ENCODE measurements at places on chromosomes 16 and 17.
A peak's percentile ranks its signal among the peaks of the same experiment; 100 is the strongest.

DNA sequence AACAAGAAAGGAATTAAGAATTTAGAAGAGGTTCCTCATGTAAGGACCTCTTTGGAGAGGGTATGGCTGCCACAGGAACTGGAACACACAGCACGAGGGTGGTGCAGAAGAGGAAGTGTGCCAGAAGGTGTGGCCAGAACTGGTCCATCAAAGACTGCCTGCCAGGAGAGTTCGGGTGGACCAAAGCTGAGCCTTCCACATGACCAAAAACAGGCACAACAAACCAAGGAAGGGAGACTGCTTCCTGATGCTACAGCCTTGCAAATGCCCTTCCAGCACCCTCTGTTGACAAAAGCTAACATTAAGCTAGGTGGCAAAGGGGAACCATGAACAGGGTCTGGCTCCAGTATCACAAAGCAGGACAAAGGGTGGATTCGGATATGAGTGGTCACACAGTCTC, 125.8 kb upstream of the TMEM97 start:
- DNase-seq = no peak

DNA sequence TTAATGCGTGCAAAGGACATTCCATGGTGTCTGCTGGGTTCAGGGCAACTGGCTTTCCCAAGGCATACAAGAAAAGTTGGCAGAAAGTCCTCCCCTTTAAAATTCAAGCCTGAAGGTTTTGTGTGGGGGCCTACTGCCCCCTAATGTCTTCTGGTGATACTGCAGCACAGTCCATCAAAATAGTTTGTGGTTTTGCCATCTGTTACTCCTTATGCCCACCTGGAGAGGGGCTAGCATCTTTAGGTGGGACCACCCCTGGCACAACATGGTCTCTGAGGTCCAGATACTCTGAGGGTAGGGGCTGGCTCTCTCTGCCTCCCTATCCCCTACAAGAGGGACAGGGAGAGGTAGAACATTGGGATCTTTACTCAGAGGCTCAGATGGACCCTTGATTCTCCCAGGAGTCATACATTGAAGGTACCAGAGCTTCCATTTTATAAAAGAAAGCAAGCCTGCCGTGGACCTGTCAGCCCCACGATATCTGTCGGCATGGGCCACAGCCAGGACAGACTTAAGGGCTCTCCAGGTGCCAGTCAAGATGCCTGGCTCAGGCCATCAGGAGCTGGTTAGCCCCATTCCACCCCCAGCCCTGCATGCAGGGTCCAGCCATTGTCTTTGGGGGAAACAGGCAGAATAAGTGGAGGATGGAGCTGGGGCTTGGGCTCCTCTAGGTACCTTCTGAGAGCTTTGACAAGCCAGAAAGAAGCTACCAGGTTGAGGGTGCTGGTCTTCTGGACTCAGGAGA, 6.3 kb downstream of the ESRP2 start:
- DNase-seq = peak; percentile 84

DNA sequence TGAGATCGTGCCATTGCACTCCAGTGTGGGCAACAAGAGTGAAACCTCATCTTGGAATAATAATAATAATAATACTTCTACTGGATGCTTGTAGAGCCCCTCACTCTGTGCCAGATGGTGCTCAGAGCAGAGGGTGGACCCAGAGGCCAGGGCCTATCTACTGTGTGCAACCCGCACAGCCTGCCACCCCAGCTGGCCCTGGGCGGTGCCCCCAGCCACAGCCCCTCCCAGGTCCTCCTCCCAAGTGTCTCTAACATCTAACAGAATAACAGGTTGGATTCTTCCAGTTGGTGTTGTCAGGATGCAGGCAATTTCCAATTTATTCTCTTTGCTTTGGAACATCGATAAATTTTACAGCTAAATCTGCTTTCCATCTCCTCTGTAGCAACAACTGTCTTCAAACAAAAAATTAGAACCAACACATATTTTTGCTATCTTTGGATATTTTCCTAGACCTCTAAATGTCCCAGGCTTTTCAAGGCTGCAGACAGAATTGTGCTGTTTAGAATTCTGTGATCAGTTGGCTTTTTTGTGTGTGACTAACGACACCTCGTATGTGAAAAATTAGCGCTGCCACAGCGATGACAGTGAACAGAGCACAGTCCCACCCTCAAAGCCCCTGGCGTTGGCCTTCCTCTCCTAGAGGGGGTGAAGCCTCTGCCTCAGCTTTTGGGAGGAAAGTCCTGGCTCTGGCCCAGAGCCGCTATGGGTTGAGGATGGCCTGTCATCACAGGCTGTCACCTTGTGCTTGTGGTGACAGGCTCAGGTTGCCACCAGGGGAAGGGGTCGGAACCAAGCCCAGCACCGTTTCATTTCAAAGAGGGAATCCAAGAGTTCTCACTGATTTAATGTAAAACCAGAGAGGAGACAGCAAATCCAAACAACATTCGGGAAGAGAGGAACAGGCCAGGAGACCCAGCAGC, 7.6 kb upstream of the EVPL start:
- DNase-seq = no peak

DNA sequence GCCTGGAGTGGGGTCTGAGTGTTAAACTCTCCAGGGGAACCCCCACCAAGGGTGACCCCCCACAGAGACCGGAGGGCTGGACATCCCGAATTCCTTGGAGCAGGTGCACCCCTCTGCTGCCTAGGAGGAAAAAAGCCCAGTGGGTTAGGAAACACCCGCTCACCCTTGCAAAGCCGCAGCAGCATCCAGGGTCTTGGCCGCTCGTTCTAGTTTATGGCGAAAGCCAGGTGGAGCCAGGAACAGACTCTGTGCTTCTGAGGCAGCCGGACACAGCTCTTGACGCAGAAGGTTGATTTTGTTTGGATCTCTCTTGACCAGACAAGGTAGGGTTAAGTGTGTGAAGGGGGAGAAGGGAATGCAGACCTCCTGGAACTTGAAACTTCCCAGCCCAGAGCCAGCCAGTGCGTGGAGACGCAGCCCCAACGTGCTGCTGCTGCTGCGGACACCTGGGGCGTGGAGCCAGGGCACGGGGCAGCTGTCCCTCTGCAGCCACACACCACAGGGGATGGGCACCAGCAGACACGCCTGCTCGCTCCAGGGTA, 154.5 kb downstream of the LAT start:
- peak; percentile 81 for DNase-seq

DNA sequence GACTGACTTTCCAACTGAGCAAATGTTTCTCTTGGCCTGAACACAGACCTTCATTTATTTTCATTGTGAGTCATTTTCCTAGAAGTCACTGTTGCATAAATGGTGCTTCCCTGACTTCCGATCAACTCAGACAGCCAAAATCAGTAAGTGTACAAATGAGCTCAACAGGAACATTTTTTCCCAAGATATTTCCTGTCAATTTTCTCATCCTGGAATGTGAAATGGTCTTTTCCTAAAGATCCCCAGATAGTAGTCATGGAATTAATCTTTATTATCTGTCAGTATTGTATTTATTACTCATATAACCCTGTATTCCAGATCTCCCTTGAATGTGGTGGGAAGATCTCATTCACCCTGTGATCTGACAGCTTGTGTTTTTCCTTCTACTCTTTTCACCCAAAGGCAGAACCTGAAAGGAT, 360.3 kb upstream of the KIF2B start:
- no peak for DNase-seq

- no peak for DNase-seq
Observed at GRCh38 chr17:50103941-50104340, 8.8 kb downstream of the PDK2 start.

DNA sequence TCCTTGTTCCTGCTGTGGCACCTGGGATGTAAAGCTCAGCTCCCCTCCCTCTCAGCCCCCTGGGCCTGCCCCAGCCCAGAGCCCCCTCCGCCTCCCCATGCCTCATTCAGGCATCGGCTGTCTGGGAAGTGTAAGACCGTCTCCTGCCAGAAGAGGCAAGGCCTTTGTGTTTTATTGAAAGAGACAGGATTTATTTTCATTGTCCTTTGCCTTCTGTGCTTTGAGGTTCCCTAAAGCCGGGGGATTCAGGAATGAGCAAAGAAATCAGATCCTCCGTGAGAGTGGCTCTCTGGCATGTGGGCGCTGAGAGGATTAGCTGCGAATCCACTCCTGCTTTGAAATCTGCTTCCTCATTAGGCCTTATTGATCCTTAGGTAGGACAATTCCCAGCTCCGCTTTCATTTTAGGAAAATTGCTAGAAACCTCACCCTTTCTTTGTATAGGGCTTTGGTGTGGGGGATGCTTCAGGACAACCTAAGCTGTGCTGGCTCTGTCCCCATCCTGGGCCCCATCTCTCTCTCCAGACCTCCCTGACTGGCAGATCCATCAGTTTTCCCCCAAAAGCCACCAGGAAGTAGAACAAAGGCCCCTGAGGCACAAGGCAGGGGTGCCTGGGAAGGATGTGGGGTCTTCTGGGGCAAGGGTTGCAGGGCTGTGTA, 211.5 kb upstream of the TNRC6C start:
- DNase-seq = no peak

GRCh38 chr17:72386619-72387237, 265.9 kb downstream of the SOX9 start:
- no peak for DNase-seq

DNA sequence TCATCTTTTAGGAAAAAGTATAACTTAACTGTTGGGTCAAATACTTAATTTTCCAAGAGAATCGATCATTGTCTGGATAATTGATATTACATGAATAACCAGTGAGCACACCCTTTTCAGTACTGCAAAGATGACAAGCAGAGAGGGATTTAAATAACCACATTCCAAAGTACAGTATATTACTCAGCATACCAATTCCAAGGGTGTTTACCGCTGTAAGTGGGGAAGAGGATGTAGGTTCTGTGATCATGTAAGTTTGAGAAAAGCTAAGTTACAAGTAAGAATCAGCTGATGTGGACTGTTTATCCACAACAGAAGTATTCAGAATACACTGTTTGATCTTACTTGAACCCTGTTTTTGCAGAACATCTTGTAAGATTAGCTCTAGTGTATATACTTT, 6.1 kb downstream of the GDE1 start:
- no peak for DNase-seq

DNA sequence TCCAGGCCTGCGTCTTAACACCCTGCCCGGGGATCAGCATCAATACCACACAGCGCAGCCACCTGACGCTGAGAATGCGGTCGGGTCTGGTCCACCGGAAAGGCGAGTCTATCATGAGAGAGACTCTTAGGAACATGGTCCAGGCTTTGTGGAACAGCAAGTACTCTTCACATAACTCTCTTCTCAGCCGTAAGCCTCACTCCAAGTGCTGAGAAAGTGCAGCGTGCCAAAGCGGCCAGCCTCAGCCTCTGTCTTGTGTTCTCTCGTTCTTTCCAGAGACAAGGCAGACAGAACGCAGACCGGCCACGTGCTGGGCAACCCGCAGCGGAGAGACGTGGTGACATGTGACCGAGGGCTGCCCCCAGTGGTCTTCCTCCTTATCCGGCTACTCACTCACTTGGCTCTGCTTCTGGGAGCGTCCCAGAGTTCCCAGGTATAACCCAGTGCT, 34.4 kb upstream of the ENDOV start:
- no peak for DNase-seq

GRCh38 chr17:27780092-27780827, 20.1 kb downstream of the NOS2 start:
- no peak for DNase-seq

DNA sequence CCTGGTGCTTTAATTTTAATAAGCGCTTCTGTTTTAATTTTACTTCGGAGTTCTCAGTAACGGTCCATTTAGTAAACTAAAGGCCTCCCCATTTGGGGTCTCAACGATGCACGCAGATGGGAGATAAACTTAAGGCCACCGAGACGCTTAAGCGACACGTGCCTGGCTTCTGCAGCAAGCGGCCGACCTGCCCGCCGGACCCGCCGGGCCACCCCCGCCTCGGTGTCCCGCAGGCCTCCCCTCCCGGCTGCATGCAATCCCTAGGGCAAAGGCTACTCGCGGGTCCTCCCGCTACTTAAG, 592 bp downstream of the GCSH start:
- no peak for DNase-seq
